Liver (tissue), 10 donors: ENCODE measurements at places on chromosomes 3 and 15. TPM values are rescaled to one million over a fixed set of nuclear protein-coding genes. Genes with fewer than 3 reads are reported as not detected.

The WDR93 gene
- not detected for polyA plus RNA-seq

- no peaks in the 10 kb centered on the region for H3K27me3 ChIP-seq
- H3K4me3 ChIP-seq = no peak overlapping the region
- peaks cover 2% of the 10 kb centered on the region for H3K4me1 ChIP-seq
- DNase-seq = no peak
- no peaks in the 10 kb centered on the region for H3K36me3 ChIP-seq
Observed at GRCh38 chr3:148466143-148466542, 231.6 kb upstream of the AGTR1 start.

GRCh38 chr15:99137877-99138276 lies 33.0 kb downstream of the SYNM start:
- H3K27ac ChIP-seq = no peak overlapping the region
- H3K4me3 ChIP-seq = no peak overlapping the region
- H3K36me3 ChIP-seq = peaks cover 4% of the 10 kb centered on the region
- DNase-seq = no peak
- no peaks in the 10 kb centered on the region for H3K27me3 ChIP-seq

DNA sequence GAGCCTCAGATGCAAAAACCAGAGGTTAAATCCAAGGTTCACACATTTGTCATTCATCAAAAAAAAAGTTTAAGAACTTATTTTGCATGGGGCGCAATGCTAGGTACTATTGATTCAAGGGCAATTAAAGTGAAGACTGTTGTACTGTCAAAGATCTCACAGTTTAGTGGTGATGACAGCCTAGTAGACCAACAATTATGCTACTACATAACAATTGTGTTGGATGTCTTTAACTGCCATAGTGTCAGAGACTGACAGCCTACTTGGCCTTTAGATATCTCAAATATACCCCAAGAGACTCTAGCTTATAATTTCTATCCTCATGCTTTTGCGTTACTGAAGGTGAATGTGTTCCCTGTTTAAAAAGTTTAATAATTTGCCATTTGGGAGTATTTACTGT lies 72.1 kb upstream of the PHLDB2 start:
- H3K27ac ChIP-seq = peak overlapping the region; percentile 12
- no peaks in the 10 kb centered on the region for H3K36me3 ChIP-seq
- DNase-seq = no peak
- no peaks in the 10 kb centered on the region for H3K27me3 ChIP-seq
- peaks cover 4% of the 10 kb centered on the region for H3K4me1 ChIP-seq
- no peak overlapping the region for H3K4me3 ChIP-seq
